ENCODE measurements at places on chromosomes 12 and 14. TPM values are rescaled to one million over a fixed set of nuclear protein-coding genes. Genes with fewer than 3 reads are reported as not detected.
A peak's percentile ranks its signal among the peaks of the same experiment; 100 is the strongest.

DNA sequence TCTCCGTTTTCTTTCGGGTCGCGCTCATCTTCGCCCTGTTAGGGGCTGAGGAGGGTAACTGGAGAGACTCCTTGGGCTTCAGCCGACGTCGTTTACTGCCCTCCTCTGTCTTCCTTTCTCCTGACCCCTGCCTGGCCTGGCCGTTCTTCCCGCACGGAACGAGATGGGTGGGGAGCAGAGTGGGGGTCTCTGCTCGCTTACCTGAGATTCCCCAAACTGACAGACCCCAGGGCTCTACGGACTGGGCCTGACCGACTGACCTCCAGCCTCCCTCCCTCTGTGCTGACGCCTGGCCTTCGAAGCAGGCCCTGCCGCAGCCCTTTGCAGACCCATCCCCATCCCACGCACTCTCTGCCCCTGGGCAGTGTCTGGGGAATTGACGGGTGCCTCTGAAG is 439 bp downstream of the GOLGA5 start:
- no peak for ATAC-seq

GRCh38 chr12:58557171-58557570 is 363.1 kb downstream of the LRIG3 start:
- ATAC-seq = no peak

GRCh38 chr14:23984891-23985602 is 3.7 kb upstream of the DHRS4L2 start:
- ATAC-seq = no peak

DNA sequence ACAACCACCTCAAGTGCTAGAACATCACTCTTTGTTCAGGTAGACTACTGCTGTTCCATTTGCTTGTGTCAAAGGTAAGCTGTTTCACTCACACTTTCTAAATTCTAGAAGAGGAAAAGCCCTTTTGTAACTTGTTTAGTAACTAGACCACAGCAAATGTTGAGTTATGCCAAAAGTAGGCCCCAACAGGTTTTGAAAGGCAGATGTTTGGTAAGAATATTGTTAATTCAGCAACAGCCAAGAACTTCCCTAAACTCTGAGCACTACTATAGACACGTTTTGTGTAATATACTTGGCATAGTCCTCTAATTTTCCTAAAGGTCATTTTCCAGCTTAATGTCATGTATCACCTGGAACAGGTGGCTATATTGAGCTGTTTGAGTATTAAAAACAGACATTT is 79.0 kb downstream of the DCAF5 start:
- no peak for ATAC-seq

DNA sequence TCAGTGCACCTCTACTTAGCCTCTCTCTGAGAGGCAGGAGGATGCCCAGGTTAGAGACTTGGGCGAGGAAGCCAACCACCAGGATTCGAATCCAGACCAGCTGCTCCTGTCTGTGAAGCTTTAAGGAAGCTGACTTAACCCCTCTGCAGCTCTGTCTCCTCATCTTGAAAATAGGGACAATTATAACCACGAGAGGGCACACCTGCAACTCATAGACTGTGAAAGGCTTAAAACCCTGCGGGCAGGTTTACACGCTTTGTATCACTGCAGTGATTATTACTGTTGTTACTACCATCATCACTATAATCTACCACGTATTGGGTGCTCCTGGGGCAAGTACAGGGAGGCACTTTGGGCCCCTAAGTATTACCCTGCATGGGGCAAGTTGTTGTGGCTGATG is 379.8 kb downstream of the VRK1 start:
- peak; percentile 17 for ATAC-seq

GRCh38 chr12:93370947-93371346 is 6.8 kb upstream of the NUDT4 start:
- ATAC-seq = no peak

DNA sequence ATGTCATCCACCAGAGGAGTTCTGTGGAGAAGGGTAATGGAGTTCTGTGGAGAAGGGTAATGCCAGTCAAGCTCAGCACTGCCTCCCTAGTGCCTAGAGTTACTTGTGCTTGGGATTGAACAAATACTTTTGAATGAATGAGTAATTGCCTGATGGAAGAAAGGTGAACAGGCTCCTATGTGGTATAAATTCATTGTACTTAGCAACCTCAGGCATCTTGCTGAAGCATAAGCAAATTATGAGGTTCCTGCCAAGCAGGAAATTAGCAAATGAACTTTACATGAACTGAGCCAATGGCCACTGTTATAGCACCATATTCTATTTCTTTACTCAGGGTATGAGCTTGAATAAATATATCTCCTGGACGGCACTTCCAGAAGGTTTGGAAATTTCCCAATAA is 1047.2 kb downstream of the SLC6A15 start:
- ATAC-seq = no peak

DNA sequence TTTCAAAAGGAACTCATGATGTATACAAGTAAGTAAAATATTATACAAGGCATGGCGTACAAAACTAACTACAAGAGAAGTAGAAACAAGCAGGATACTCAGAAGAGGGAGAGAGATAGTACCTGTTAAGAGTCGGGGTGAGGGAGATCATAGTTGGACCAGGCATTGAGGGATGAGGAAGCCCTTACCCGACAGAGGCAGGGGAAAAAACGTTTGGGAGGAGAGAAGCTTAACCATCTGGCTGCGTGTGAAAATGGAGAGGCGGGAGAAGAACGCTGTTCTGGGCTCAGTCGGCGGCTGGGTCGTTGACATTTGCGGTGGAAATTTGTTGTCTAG is 575 bp upstream of the FMNL3 start:
- no peak for ATAC-seq

- ATAC-seq = no peak
Observed at GRCh38 chr14:71645656-71646055, 286.6 kb upstream of the RGS6 start.

- no peak for ATAC-seq
Observed at GRCh38 chr12:107090711-107091110, 2.6 kb downstream of the CRY1 start.

- no peak for ATAC-seq
Observed at GRCh38 chr14:49218436-49219092, 367.6 kb downstream of the RPS29 start.

DNA sequence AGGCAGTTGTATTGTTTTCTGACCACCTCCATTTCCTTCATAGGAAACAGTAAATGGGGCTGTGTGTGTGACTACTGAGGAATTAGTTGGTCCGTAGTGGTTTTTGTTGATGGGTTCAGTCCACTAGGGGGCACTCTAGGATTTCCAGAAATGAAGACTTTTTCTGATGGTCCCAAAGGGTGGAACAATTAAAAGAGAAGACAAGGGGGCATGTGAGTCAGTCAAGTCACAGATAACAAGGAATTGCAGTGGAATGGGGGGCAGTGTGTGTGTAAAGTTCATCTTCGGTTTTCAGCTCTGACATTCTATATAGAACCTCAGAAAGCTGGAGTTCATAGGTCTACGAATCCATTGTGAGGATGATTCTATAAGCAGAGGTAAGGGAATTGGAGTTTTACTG is 186.6 kb upstream of the OR4E1 start:
- peak; percentile 42 for ATAC-seq

- ATAC-seq = no peak
Observed at GRCh38 chr12:14261096-14261495, 104.4 kb upstream of the ATF7IP start.

DNA sequence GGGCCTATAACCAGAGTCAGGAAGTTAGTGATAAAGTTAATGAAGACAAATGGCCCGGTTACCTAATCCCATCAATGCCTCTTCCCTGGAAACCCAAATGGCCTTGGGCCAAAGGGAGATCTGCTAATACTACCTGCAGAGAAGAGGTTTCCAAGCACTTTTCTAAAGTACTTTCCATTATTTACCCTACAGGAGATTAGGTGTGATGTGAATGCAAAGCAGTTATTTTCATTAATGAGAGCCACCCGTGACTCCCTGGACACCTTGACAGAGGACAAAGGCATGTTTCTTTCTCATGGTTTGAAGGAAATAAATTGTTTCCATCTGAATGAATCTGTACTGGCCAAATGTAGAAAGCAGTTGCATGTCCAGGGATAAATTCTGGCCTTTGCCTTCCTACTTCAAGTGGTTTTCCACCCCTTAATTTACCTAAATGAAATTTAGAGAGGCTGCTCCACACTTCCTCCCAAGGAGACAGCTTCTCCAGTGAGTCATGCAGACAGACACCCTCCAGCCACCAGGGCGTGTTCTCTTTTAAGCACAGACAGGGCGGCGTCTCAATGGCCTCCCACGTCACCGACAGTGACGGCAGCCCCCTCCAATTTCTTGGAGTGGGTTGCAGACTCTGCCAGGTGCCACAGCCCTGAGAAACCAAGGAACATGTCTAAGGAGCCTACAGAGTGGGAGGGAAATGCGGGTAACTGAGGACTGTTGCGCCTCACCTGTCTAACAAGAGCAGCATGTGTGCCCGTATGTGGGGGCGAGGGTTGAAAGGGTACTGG is 43.9 kb upstream of the GNPNAT1 start:
- ATAC-seq = no peak

DNA sequence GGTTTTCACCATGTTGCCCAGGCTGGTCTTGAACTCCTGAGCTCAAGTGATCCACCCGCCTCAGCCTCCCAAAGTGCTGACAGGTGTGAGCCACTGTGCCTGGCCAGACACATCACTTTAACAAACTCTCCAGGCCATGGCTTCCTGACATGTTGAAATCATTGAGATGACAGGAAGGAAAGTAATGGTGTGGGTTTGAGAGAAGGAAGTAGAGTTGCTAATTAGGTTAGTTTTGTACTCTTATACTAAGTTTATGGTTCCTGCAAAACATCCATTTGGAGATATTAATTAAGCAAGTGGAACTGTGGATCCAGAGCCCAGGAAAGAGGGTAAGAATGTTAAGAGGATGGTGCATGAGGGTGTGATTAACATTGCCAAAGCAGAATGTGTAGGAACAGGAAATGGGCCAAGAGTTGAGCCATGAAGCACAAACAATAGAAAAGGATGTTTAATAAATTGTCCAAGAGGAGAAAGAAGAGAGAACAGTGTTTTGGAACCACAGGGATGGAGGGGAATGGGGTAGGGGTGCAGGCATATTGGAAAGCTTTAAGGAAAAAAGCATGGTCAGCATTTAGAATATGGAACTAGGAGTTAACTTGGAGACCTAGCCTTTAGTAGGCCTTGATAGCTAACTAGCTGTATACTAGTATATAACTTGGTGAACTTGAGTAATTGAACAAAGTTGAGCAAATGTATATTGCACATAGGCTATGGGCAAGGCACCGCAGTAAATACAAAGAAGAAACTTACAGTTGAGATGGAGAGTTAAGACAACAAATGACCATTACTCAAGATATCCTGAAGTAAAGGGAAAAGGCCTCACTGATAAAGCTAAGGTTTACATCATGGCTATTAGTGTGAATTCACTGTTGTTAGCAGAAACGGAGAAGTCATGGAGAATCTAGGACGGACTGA is 91.3 kb upstream of the DNM1L start:
- ATAC-seq = no peak

DNA sequence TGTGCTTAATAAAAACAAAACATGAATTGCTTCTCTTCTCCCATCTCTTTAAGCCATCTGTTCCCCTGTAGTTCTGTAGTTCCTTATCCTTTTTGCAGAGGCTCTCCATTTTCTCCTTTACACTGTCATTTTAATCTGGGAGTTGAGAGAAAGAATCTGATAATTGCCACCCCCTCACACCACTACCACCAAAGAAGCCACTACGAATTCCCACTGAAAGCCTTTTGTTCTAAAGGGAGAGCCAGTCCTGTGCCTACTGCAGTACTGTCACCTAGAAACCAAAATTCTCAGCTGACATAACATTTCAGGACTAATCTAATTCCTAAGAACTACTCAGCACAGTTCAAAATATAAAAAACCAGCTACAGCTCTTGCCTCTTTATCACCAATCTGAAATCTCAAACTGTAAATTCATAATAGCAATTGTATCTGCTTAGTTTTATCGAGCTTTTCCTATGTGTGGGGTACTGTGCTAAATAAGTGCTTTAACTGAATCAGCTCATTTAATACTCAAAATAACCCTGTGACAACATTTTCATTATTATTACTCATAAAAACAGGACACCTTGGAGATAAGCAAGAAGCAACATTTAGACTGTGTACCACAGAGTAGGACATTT is 72.4 kb downstream of the SPPL3 start:
- no peak for ATAC-seq

DNA sequence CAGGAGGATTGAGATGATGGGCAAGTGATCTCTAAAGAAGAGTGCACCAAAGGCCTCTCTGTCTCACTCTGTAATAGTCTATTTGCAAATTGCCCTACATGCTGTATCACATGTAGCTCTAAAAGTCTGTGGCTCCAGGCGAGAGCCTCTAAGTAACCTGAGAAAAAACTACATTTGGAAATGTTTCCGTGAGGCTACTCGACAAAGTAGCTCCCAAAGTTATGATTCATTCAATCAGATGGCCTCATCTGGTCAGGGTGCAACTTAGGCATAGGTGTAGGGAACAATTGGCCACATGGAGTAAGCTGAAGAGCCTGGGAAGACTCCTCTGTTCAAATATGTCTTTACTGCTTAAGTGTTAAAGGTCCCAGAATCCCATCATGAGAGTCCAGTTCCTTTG is 155.4 kb upstream of the PLEKHG7 start:
- no peak for ATAC-seq

DNA sequence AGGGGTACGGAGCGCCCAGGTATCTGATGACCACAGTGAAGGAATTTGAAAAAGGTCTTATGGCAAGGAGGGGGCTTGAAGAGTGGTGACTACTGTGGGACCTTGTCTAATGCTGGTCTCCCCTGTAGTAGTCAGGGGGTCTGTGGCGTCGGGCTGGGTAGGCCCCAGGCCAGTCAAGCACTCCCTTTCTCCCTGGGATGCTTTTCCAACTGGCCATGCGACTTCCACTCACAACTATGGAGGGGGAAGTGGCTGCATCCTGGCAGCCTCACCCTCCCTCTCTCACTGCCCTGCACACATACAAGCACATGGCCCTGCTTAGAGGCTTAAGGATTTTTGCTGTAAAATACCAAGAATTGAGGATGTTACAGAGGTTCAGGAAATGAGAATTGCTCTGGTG is 4.1 kb downstream of the TSPAN11 start:
- ATAC-seq = no peak

GRCh38 chr14:49294621-49295148 is 291.5 kb downstream of the RPS29 start:
- no peak for ATAC-seq

DNA sequence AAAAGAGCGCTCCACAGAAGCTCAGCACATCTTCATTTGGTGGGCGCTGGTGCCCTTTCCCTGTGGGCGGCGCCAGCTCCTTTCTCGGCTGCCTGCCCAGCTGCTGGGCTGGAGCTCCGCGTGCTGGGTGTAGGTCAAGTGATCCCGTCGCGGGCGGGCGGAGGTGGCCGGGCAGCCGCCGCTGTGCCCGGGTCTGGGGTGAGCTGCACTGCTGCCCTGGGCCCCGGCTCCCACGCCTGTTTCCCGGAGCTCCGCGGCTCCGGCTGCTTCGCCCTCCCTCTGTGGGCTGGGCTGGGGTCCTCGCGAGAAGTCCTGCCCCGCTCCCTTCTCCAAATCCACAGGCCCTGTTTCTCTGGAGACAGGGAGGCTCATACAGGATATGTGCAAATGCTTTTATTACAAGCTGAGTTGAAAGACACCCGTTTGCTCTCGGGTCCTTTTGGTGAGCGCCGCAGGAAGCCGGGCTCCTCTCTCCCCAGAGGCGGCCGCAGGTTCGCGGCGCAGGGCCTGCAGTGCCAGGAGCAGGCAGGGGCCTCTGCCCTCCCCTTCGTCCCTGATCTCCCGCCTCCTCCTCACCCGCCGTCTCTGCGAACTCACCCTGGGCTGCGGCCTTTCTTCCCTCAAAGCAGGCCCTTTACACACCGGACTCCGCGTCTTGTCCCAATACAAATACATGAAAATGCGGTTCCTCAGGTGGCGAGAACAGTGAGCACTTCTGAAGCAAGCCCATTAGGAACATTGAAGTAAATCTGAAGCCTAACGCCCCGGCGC is 67.8 kb upstream of the CAPRIN2 start:
- peak; percentile 73 for ATAC-seq

Gene GPD1
- 0.35 TPM for total RNA-seq

Gene C12orf54
- total RNA-seq = not detected

Gene TAS2R19
- total RNA-seq = 3.9 TPM

All from activated T-helper 17 cell treated with anti-CD3 and anti-CD28 coated beads, Interleukin-2, amount 50 U/mL, for 72 hours (primary cell).